NCI-H2107 (cell line): ENCODE measurements at places on chromosomes 16 and 17.
A peak's percentile ranks its signal among the peaks of the same experiment; 100 is the strongest.

DNA sequence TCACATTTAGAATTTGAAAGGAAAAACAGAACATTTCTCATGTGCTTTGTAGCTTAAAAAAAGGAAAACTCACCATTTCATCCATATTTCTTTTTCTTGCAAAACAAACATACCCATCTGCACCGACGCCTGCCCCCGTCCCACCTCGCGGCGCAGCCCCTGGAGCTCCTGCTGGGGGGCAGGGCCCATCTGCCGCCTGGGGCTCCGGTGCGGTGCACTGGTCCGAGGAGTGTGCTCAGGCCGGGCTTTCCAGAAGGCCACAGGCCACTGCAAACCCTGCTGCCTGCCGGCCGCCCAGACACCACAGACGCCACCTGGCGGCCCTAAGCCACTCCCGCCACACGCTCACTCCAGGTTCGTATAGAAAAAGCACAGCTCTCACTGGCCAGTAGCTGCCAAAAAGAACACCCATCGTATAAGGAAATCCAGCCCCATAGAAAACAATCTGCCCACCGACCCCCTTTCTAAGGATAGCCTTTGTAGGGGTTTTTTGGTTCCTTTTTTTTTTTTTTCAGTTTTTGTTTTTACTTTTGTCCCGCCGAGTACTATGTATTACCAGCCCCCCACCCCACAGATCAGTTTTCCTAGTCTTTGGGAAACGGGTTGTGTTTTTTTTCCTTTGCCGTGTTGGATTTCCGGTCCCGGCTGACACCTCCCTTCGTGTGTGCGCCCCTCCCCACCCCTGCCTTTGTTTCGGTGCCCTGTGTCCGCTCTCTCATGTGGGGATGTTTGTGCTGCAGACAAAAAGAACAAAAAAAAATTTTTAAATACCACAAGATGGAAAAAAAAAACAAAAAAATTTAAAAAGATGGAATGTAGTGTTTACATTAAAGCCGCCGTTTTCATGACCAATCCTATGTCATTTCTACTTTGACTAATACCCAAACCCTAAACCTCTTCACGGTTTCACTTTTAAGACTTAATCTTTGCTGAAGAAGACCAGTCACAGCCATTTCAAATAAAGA lies 68.8 kb downstream of the AMFR start:
- peak; percentile 44 for DNase-seq

DNA sequence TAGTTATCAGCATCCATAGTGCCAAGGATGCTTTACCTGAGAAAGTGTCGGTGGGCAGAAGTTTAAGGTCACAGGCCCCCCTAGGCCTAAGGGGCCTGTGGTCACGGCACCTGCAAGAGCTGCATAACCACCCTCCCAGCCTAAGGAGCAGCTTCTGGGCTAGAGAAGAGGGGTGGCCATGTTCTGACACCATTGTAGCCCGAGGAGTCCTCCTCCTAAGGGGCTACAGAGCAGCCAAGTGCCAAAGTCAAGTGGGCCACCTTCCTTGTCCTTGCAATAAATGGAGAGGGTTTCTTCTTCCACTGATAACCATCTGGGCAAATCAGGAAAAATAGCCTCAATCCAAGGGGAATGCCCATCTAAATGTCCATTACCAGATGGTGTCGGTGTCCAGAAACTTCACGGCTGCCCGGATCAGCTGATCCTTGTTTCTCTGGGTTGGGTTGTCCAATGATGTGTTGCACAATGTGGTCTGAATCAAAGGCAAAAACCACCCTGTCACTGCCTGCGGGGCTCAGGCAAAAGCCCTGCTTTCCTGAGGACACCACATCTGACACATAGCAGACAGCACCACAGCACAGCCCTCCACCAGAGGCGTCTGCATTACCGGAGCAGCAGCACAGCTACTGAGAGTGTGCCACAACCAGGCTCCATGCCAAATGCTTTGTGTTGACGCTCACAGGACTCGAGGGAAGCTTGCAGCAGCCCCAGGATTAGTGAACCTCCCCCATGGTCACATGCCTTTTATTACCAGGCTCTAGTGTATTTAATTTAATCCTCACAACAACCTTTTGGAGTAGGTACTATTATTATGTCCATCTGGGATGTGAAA lies 12.8 kb downstream of the ATPAF2 start:
- DNase-seq = no peak

DNA sequence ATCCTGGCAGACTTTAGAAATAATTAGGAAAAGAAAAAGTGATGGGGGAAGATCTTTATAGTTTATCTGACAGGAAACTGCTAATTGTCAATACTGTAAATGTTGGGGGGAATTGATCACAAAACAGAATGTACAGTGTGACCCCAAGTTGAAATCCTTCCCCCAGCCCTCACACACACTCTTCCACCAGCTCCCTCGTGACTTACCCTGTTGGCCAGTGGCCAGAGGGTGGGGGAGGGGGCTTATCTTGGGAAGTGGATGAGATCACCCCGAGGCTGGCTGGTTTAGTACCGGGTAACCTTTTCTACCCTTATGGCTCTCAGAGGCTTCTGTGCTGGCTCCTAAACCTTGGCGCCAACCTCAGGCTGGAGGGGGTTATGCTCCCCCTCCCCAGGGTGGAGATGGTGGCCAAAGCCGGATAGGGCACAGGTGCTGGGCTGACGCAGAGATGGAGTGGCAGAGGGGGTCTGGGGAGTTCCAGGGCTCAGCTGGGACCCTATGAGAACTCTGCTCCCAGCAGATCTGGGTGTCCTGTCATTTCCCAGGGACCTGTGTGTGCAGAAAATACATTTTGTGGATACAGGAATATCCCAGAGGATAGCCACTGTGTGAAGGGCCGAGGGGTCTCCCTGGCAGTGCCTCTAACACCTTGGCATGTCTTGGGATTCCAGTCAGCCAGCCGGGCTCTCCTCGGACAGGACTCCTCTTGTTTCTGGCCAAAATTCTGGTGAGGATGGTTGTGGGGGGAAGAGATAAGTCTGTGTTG lies 18.6 kb downstream of the CDH16 start:
- DNase-seq = no peak

DNA sequence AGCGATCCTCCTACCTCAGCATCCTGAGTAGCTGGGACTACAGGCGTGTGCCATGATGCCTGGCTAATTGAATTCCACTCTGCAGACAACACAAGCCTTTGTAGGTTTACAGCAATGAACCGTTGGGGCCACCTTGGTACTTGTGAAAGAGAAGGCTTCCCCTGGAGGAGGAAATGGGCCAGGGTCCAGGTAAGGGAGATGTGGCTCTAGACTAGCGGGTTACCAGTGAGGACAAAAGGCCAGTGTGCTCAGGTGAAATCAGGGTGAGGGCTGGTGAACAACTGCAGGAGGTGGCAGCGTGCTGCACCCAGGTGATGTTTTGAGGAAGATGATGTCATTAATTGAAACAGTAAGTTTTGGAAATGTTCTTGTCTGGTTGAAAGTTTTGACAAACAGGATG lies 6.7 kb downstream of the SDR42E1 start:
- no peak for DNase-seq

- DNase-seq = no peak
These were observed 82.4 kb downstream of the GSG1L start for GRCh38 chr16:27980919-27981700.

- no peak for DNase-seq
These were observed 14.2 kb upstream of the C17orf78 start for GRCh38 chr17:37361543-37361942.

DNA sequence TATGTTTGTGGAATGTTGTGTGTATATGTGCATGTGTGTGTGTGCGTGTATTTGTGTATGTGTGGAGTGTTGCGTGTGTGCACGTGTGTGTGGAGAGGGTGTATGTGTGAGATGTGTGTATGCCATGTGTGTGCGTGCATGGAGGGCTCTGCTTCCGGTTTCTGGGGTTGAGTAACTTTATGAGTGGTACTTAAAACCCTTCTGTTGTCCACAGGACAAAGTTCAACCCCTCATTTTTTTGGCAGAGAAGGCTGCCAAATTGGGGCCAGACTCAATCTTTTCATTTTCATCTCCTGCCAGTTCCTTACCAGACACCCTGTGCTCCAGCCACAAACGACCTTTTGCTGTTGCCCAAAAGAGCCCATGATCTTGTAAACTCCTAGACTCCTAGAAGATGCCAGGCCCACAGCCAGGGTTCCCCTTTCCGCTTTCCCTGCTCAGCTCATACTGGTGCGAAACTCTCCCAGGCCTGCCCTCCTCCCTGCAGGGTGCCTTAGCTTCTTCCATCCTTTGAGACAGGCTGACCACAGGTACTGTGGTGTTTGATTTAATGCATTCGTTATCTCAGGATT lies 100.2 kb downstream of the CMIP start:
- DNase-seq = no peak

DNA sequence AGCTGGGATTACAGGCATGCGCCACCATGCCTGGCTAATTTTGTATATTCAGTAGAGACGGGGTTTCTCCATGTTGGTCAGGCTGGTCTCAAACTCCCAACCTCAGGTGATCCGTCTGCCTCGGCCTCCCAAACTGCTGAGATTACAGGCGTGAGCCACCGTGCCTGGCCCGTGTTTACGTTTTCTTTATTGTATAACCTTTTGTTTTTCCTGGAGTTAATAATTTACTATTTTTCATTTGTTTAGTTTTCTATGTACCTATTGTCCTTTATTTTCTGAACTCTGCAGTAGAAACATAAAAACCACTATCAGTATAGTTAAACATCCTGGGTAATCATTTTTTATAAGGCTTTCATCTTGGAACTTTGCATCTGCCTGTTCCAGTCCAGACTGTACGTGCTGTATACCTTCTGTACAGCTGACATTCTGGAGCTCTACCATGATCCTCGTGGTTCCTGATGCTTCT lies 73.6 kb downstream of the PPM1E start:
- DNase-seq = no peak

DNA sequence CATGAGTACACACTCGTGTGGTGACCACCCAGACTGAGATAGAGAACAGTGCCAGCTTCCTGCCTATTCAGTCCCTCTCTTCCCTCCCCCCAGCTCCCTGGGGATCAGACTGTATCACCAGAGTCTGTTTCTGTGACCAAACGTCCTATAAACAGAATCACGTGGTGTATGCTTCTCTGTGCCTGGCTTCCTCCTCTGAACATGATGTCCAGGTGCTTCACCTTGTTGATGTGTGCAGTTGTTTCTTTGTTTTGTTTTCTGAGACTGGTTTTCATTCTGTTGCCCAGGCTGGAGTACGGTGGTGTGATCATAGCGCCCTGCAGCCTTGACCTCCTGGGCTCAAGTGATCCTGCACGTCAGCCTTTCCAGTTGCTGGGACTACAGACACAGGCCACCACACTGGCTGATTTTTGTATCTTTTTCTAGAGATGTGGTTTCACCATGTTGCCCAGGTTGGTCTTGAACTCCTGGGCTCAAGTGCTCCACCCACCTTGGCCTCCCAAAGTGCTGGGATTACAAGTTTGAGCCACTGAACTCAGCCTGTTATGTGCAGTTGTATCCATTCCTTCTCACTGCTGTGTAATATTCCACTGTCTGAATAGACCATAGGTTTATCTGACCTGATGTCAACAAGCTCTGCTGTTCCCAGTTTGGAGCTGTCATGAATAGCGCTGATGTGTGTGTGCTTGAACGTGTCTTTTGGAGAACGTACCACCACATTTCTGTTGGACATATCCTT lies 28.9 kb upstream of the PRM1 start:
- no peak for DNase-seq

- no peak for DNase-seq
These were observed 45.9 kb downstream of the RPH3AL start for GRCh38 chr17:306536-307294.

DNA sequence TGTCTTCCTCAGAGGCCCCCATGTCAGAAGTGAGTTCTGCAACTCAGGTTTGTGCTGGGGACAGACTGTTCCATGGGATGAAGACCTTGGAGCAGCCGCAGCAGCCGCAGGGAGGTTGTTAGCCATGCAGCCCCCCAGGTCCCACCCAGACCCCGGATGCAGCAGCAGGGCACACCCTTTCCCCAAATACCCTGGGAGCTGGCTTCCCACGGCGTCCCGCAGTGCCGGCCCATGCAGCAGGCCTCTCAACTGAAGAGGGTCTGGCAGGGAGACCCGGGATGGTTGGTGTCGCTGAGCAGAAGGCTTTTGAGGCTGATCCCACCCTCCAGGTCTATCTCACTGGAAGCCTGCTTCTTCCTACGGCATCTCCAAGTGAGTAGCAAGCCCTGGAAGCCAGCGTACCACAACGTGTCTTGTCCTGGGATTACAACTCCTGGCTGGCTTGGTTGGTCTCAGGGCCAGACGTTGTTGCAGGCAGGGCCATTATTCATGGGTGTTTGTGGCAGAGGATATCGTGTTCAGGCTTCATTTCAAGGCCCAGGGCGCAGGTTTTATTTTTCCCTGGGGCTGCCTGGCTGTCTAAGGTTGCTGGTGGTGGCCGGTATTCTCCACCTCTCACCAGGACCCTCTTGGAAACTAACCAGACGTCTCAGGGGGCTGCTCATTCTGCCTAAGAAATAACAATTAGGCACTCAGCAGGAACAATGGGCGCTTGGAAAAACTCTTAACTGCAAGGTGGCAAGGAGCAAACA lies 223.2 kb downstream of the C16orf95 start:
- DNase-seq = no peak

- no peak for DNase-seq
These were observed 895 bp downstream of the UTS2R start for GRCh38 chr17:82372249-82373071.

- no peak for DNase-seq
These were observed 3.9 kb downstream of the ACAP1 start for GRCh38 chr17:7340179-7340578.

DNA sequence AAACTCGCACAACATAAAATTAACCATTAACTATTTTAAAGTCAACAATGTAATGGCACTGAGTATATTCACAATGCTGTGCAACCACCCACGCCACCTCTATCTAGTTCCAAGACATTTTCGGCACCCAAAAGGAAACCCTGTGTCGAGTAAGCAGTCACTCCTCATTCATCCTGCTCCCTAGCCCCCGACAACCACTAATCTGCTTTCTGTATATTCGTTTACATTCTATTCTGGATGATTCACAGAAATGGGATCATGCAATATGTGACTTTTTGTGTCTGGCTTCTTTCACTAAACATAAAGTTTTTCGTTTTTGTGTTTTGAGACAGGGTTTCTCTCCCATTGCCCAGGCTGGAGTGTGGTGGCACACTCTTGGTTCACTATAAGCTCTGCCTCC lies 42.2 kb upstream of the HAPSTR1 start:
- DNase-seq = no peak

DNA sequence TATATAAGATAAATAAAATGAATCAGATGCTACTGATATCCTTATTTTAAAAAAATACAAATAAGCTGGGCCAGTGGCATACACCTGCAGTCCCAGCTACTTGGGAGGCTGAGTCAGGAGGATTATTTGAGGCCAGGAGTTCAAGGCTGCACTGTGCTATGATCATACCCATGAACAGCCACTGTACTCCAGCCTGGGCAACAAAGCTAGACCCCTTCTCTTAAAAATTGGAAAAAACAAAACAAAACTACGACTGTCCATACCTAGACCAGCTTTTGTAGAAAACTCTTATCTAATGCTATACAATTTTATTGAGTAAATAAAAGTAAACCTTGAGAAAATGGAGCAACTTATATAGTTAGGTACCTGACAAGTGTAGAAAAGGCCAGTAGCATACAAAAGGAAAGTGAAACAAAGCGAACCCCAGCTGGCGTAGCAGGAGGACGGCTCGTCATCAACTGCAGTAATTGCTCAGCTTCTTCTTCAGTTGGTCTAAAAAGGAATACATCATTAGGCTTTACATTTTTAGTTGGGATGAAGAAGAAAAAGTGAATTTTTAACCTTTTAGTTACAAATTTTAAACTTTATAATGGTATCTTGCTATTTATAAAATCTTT lies 23.6 kb downstream of the INTS2 start:
- DNase-seq = no peak
